ENCODE measurements at places on chromosomes 16 and 17. TPM values are rescaled to one million over a fixed set of nuclear protein-coding genes. Genes with fewer than 3 reads are reported as not detected.

- peak; percentile 52 for DNase-seq
These were observed 16.8 kb downstream of the IL4R start for GRCh38 chr16:27330542-27330941.

- no peak for DNase-seq
These were observed 33.6 kb downstream of the LGALS9 start for GRCh38 chr17:27664606-27664965.

- DNase-seq = no peak
These were observed 141.4 kb upstream of the MON1B start for GRCh38 chr16:77049577-77049976.

DNA sequence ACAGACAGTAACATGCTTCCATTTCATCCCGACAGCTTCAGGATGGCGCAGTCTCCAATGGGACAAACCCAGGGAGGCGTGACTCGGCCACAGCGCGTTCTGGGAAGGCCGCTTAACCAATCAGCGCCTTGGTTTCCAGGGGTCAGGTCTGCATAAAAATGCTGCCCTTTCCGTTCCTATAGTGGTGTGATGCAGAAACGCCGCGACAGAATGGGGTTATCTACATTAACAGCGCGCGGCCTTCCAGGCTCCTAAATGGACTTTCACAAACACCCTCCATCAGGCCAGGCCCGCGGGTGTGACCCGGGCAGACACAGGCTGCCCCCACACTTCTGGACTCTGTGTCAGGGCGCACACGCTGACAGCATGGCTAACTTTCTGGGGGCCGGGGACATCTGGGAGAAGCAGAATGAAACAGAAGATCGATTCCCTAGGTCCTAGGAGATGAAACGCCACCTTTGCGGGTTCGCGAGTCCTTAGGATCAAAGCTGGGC is 792 bp downstream of the TMEM231 start:
- DNase-seq = peak; percentile 84

- DNase-seq = no peak
These were observed 38.2 kb downstream of the GPRC5B start for GRCh38 chr16:19846436-19846835.

DNA sequence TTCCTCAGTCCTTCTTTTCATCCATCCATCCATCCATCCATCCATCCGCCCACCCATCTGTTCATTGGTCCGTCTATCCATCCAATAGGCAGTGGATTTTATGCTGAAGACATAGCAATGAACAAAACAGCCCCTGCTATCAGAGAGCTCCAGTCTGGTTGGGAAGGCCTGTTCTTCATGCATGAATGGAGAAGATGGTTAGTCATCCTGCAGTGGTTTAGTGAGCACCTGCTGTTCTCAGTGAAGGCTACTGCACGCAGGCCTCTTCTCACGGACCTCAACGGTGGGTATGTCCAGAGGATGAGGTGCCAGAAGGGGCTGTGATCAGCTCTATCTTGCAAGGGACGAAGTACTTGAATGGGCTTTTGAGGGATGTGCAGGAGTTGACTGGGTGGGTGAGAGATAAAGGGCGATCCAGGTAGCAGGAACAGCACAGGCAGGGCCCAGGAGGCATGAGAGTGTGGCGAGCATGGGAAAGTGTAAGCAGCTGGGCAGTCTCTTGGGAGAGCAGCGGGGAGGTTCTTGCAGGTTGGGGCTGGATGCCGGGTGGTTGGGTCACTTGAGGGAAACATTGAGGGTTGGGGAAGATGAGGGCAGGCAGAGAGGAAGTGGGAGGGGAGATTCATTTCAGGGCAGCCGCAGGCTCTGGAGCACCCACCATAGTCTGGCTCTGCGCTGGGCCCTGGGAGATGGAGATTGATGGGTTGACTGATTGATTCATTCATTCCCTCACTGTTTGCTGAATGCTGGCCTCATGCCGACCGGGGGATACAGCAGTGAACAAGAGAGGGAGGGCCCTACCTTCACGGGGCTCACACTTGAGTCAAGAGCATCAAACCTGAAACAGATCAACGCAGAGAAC is 115.0 kb upstream of the CIBAR2 start:
- no peak for DNase-seq

- no peak for DNase-seq
These were observed 15.7 kb upstream of the PRR35 start for GRCh38 chr16:544517-544916.

DNA sequence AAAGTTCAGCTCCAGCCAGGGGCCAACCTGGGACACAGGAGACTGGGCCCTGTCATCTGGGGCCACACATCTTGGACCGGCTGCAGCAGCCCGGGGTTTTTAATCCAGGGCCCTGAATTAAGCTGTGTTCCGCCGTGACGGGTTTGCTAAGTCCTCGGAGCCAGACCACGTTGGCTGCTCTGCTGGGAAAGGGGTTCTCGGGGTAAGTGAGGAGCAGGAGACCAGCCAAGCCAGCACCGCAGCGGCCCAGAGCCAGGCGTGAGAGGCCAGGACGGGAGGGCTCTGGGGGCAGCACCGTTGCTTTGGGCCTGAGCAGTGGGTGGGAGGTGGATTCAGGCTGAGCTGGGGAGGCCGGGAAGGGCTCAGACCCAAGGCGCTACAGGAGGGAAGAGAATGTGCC is 31.3 kb upstream of the CBX4 start:
- peak; percentile 6 for DNase-seq

DNA sequence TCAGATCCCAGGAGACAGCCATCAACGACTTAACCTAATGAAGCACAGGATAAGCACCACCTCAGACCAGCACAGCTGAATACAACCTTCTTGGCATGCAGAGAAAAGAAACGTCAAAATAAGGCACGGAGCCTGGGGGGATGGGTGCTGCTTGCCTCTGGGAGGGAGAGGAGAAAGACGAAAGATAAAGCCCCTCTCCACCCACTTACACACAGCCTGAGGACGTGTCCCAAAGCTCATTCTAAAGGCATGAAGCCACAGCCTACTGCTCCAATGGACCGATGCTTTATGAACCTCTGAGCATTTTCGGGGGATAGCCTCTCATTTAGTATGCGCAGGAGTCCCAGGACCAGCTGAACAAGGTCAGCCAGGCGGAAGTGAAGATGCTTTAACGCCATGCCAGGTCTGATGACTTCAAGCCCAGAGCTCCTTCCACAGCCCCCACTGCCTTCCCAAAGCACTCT is 31.1 kb downstream of the ST3GAL2 start:
- no peak for DNase-seq

GRCh38 chr17:34859652-34860051 is 101.6 kb downstream of the CCT6B start:
- no peak for DNase-seq

DNA sequence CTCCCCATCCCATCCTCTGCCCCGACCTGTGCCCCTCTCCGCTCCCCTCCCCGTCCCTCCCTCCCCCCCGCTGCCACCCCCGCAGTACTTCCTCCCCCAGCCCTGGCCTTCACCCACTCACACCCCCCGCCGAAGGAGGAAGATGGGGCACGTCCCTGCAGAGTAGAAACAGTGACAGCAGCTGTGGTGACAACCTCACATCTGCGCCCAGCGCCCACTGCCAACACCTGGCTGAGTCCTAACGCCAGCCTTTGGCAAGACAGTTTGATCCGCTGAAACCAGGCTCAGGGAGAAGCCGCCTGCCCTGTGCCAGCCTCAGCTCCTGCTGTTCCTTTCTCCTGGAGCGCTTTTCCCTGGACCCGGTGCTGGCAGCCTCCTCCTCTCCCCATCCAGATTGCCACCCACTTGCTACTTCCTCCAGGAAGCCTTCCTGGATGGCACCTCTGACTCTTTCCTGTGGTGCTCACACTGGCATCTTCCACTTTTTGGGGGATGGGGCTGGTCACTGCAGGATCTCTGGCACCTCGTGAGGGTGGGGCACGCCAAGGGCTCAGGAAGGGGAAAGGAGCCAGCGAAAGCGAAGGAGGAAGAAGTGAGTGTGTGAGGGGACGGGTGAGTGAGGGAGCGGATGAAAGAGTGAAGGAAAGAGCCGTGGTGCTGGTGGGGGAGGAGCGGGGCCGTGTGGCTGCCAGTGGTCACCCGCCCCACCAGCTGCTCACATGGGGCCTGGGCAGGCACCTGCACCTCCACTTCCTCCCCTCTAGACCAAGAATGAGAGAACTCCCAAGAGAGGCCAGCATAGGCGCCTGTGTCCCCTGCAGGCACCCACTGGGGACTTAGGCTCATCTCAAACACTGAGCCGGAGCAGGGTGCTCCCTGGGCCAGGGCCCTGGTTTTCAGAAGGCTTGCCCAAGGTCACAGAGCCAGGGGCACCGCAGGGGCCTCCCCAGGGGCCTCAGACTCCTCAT is 27.0 kb downstream of the ZFPM1 start:
- DNase-seq = peak; percentile 58

DNA sequence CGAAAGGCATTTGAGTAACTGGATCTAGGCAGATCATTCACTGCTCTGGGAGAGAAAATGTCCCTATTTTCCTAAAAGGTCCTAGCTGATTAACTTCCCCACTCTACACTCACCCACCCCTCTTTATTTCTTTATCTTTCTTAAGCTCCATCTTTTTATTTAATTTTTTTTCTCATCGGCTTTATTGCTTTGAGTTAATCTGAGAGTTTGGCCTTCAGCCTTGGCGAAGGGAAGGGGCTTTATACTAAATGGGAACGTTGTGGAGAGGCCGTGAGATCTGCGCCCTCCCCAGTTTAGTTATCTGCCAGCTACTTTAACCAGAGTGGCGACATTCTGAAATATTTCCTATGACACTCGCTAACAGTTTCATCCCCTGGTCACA is 882 bp upstream of the TOX3 start:
- no peak for DNase-seq

- no peak for DNase-seq
These were observed 101.9 kb downstream of the KCNJ2 start for GRCh38 chr17:70271200-70271599.

DNA sequence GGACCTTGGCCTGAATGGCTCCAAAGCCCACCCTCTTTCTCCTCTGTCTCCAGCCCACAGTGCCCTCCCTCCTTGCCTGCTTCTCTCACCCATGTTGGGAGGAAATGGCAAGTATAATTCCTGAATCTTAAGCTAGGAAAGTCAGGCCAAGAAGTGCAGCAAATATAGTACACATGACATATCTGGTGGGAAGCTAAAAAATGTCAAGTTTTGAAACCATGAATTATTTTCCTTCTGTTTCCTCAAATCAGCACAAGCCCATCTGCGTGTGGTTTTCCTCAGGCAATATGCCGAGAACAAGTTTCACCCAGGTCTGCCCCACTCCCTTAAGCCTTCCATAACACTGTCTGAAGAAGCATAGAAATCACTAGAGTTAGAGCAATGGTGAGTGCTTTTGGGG is 502.8 kb upstream of the CDH11 start:
- DNase-seq = no peak

DNA sequence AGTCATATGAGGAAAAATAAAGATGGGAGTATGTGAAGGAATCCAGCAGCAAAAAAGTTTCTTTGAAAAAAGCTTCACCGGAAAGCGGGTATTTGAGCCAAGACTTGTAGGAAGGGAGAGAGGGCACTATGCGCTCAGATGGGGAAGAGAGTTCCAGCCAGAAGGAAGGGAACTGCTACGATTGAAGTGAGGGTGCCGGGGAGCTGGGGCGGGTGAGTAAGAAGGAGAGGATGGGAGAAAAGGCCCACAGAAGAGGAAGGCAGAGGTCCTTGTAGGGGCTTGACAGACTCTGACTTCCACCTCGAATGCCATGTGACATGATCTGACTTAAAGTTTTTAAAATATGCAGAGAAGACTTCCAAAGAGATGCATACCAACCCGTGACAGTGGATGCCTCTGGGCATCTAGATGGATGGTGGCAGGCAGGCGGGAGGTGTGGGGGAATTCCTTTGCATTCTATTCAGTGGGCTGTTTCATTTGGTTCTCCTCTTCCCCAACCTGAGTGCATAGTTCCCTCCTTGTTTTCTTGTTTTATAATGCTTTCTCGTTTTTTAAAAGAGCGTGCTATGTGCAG is 44.9 kb downstream of the CDRT4 start:
- DNase-seq = no peak

DNA sequence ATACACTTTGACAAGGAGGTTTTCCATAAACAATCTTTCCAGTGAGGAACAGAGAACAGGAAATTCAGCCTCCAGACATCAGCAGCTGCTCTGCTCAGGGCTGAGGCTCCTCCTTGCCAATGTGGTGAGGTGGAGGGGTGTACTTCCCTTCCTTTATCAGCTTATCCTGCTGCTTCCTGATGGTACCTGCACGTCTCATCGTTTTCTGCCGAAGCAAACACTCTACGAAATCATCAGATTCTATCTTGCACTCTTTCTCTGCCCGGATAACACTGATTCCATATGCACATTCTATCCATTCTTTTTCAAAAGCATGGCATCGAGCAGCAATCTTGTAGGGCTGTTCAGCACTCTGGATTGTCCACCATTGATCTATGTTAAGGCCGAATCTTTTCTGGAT is 15.4 kb upstream of the SEZ6 start:
- no peak for DNase-seq

DNA sequence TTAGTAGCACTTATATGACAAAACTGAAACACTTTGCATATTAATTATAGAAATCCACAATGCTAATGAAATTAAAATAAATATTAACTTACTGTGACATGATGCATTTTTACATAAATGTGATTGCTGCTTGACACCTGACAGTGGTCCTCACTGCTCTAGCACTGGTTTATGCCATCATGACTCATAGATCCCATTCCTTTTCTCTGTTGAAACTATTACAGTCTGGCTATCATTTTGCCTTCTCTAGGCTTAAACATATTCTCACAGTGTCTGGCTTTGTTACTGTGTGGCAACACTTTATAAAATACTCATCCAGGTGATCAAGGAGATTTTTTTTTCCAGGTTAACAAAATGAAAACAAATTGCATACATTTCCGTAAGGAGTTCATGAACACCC is 108.0 kb downstream of the MRTFB start:
- DNase-seq = no peak

- DNase-seq = no peak
These were observed 1.0 kb downstream of the MSI2 start for GRCh38 chr17:57257195-57257894.

GRCh38 chr17:19656851-19657581 is 8.5 kb downstream of the ALDH3A2 start:
- DNase-seq = no peak

GRCh38 chr17:38898812-38899348 is 26.5 kb upstream of the LASP1NB start:
- DNase-seq = peak; percentile 60

DNA sequence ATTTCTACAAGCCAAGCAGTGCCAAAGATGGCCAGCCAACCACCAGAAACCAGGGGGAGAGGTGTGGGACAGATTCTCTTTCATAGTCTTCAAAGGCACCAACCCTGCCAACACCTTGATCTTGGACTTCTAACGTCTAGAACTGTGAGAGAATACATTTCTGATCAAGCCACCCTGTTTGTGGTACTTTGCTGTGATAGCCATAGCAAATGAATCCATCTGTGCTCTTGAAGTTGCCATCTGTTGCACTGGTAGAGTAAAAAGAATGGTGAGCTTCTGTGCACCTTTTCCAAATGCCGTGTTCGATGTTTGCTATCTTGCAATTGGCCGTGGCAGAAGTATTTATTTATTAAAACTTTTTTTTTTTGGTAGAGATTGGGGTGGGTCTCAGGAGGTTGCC is 16.7 kb upstream of the ADGRG1 start:
- no peak for DNase-seq

The SLC9A5 gene
- 1.2 TPM for total RNA-seq

The JUP gene
- 217 TPM for total RNA-seq

The IL34 gene
- 1.5 TPM for total RNA-seq

The ACOX1 gene
- total RNA-seq = 101 TPM

The CTRB2 gene
- not detected for total RNA-seq

The KCNAB3 gene
- 0.52 TPM for total RNA-seq

All from left ventricle myocardium superior (tissue), 1 donor.